Aortic smooth muscle cell (primary cell): ENCODE measurements at places on chromosomes 11 and 22. TPM values are rescaled to one million over a fixed set of nuclear protein-coding genes. Genes with fewer than 3 reads are reported as not detected.

The RNH1 gene
- 420 and 478 TPM in 2 replicates for total RNA-seq

The MS4A4E gene
- not detected in 2 replicates for total RNA-seq

The SEPTIN3 gene
- not detected in 2 replicates for total RNA-seq

The IL18 gene
- total RNA-seq: 0.12 TPM in 1 of 2 replicates, not detected in the other

The P2RX6 gene
- total RNA-seq: 1.4 and 2.8 TPM in 2 replicates

The VPS51 gene
- 175 and 203 TPM in 2 replicates for total RNA-seq

The SYT12 gene
- 0.25 and 1.6 TPM in 2 replicates for total RNA-seq

The CCDC116 gene
- total RNA-seq: 0.19 TPM in 1 of 2 replicates, not detected in the other

The OR4D11 gene
- total RNA-seq: not detected in 2 replicates

The CARD18 gene
- total RNA-seq: not detected in 2 replicates

The OVOL1 gene
- not detected in 2 replicates for total RNA-seq

The TPH1 gene
- total RNA-seq: under 0.01 and 0.12 TPM in 2 replicates
